Mesothelial cell of epicardium (in vitro differentiated cells): ENCODE measurements at places on chromosomes 2 and 18.

GRCh38 chr2:173272849-173273248 lies 81.8 kb upstream of the CDCA7 start:
- no peak for DNase-seq

GRCh38 chr2:61658841-61659780 lies 121.0 kb upstream of the XPO1 start:
- no peak for DNase-seq

DNA sequence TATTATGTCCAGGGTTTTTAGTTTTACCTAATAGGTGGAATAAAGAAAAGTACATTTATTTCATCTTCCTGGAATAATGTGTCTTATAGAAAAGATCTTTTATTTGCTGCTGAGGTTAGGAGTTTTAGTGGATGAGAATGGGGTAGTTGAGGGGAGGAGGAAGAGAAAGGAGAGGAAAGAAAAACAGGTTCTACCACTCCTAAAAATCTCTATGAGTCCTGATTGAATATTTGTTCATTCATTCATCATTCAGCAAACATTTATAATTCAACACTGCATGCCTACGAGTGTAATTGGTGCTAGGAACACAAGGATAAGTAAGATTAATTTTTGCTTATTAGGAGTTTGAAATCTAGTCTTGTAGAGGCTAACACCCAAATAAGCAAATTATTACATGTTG lies 45.2 kb upstream of the SLC4A10 start:
- no peak for DNase-seq

- DNase-seq = no peak
Observed at GRCh38 chr2:41647468-41648050, 400.3 kb upstream of the PKDCC start.

- DNase-seq = no peak
Observed at GRCh38 chr18:77056344-77057005, 76.1 kb downstream of the MBP start.

DNA sequence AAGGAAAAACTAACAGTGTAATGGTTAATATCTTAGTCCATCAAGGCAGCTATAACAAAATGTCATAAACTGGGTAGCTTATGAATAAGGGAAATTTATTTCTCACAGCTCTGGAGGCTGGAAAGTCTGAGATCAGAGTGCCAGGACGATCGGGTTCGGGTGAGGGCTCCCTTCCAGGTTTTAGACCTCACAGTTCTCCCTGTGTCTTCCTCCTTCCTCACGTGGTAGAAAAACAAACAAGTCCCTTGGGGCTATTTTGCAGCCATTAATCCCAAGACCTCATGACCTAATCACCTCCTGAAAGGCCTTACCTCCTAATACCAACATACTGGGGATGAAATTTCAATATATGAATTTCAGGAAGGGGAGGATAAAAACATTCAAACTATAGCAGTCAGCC lies 455.9 kb downstream of the CNTNAP5 start:
- no peak for DNase-seq

- peak; percentile 66 for DNase-seq
Observed at GRCh38 chr18:59268721-59269562, 4.3 kb downstream of the RAX start.

- no peak for DNase-seq
Observed at GRCh38 chr2:59538398-59538911, 1015.0 kb downstream of the BCL11A start.

DNA sequence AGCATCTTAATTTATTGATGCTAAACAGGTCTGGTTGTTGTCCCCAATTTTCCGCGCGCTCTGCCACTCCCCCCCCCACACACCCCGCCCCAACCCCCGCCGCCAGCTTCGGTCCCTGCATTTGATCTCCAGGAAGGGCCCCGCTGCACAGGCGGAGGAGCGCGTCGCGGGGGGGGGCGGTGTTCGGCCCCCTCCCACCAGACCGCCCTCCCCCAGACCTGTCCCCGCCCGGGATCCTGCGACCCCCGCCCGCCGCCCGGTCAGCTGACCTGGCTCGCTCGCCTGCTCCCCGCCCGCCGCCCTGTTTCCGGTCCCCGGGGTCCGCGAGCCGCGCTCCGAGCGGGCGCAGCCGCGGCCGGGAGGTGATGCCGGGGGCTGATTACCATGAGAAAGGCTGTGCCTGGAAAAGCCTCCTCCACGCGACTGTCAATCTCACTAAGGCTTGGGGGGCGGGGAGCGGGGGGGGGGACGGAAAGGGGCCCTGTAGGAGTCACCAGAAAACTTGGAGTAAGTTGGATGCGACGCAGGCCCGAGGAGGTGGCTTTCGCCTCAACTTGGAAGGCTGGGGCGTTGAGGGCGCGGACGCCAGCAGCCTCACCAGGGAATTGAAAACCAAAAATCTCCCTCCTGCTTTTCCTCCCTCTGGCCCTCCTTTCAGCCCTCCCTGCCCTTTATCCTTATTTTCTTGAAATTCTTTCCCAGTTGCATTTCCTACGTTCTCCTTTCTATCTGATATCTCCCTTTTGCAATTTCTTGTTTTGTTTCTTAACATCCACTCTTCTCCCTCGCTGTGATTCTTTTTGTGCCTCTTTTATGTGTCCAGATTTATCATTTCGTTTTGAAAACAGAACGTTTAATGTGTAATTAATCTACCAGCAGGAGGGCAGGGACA lies 4.4 kb upstream of the ZEB2 start:
- peak; percentile 60 for DNase-seq

- DNase-seq = no peak
Observed at GRCh38 chr2:25165992-25166875, 2.1 kb downstream of the POMC start.

DNA sequence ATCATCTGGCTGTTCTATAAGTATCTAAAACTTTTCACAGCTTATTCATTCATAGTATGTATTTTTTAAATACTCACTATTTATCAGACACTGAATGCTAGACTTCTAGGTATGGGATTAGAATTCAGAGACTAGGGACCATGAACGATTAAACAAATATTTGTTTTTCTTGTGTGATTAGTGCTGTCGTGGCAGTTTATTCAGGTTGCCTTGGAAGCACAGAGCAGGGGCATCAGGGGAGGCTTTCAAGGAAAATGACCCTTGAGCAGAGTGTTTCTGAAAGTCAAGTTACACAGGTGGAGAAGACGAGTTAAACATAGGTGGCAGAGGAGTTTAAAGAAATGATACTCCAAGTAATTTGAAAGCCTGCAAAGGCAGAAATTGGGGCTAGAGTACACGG lies 5.7 kb downstream of the SPOPL start:
- DNase-seq = no peak

DNA sequence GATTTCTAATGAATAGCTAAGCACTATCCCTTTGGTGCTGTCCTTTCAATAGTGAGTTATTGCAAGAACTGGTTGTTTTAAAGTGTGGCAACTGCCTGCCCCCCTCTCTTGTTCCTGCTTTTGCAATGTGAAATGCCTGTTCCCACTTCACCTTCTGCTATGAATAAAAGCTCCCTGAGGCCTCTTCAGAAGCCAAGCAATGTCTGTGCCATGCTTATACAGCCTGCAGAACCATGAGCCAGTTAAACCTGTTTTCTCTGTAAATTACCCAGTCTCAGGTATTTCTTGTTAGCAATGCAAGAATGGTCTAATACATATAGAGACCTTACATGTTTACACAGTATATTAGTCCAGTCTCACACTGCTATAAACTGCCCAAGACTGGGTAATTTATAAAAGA lies 15.0 kb upstream of the METTL21A start:
- DNase-seq = no peak

GRCh38 chr2:43077876-43078275 lies 148.5 kb downstream of the ZFP36L2 start:
- DNase-seq = no peak

DNA sequence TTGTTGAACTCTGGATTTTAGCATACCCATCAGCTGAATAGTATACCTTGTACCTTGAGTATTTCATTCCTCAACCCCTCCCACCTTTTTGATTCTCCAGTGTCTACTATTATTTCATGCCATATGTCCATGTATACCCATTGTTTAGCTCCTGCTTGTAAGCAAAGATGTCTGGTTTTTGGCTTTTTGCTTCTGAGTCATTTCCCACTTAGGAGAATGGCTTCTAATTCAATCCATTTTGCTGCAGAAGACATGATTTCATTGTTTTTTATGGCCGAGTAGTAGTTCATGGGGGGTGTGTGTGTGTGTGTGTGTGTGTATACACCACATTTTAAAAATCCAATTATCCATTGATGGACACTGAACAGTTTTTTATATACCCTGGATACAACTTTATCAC lies 24.3 kb upstream of the MOCOS start:
- DNase-seq = no peak

- DNase-seq = no peak
Observed at GRCh38 chr2:162449471-162449870, 105.5 kb downstream of the GCA start.

DNA sequence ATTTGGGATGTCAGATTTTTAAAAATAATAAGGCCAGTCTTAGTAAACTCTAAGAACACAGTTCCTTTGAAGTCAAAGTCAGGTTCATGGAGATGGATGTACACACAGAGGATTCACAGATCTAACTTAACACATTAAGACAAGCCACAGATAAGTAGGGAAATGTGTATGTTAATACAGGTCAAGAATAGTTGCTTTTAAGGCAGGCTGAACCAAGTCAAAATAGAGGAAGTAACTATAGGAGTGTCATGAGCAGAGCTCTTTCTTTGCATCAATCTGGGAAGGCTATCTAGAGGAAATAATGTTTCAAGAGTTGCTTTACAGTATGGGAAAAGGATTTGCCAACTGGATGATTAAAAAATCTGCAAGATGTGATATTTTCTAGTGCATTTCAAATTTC lies 128.0 kb upstream of the FBXO11 start:
- no peak for DNase-seq

DNA sequence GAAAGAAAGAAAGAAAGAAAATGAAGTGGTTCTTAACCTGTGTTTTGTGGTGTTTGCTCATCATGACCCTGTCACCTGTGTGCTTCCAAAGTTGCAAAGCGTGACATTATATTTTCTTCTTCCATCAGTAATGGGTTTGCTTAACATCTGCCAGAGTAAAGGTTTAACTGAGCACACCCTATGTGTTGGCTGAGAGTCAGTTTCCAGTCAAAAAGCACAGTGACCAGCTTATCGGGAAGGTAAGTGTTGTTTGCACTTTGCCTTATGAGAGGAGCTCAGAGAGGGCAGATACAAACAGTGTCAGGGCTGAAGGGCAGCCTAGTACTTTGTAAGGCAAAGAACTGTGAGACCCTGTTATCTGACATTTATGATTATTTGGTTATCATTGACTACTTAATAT lies 406.2 kb upstream of the CWC22 start:
- DNase-seq = no peak

DNA sequence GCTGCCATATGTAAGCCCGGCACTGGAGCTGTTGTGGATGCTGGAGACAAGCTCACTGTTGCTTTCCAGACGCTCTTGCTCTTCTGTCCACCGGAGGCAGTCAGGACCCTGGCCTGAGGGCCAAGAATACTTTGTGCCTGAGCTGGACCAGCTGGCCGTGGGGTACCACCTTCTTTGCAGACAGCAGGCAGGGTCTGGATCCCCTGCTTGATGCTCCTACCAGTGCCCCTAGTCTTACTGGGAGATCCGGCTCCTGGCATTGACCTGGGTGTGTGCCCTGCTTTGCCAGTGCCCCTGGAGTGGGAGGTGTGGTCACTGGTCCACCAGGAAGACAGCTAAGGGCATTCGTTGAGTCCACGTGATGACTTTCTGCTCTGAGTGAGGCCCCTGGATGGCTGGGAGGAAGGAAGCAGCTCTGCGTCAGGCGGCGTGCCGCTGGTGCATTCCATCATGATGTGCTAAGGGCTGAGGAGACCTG lies 59.3 kb downstream of the LRRFIP1 start:
- DNase-seq = no peak

- DNase-seq = no peak
Observed at GRCh38 chr2:215773728-215774127, 239.6 kb downstream of the MREG start.

- DNase-seq = no peak
Observed at GRCh38 chr2:172996387-172996961, 79.2 kb upstream of the MAP3K20 start.

DNA sequence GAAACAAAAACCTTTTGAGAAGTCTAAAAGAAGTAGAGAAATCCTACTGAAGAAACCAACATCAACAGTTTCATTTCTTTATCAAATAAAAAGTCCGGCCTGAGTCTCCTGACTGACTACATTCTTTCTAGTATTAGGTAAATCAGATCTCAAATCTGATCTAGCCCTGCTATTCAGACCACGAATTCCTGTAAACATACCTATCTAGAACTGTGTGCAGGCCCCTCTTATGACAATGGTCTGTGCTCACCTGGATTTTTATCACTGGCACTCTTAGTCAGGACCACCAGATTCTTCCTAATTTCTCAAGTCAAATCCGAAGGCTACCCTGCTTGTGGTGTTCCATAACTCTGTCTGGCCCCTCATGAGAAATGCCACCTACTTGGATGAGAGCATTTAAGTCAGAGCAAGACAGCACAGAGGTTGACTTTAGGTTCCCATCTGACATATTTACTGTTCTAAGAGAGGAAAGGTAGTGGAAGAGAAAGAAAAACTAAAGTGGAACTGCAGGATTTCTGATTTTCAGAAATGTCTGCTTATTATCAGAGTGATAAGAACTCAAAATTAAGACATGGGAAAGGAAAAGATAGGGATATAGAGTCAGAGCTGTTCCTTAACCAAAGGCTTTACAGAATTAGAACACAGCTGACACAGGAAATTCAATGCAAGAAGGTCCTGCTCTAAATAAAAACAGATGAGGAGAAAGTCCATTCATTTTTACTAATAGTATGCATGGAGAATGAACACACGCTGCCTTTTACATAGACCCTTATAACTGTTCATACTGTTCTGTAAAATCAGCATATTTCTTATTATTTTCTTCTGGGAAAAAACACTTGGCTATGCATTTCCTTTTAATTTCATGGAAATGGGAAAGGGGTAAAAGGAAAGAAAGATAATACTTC lies 56.5 kb downstream of the SLC8A1 start:
- no peak for DNase-seq

DNA sequence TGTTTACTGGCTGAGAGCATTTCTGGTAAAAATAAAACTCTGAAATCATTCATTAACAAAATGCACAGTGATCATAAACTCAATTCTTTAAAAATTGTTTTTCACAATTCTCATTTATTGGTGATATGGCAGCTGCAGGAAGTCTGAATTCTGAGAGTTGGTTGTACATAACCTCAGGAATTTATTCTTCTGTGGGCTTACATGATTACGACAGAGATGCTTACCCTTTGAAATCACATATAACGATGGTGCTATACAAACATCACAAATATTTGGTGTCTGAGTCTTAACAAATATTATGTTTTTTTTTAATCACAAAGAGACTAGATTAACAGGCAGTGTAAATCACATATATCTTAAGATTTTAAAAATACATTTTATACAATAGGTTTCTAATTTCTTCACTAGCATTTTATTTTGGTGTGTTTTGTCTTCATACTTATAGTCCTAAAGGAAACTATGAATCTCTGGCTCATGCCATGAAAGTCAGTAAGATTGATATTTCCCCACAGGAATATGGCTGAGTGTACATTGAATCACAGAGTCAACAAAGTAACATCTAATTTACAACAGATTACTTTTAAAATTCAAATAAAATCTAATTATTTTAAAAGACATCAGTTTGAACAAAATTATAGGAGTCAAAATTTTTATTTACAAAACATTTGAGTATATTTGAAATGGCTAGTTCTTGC lies 318.8 kb upstream of the THUMPD2 start:
- no peak for DNase-seq
